Hematopoietic multipotent progenitor cell (in vitro differentiated cells): ENCODE measurements at places on chromosomes 2 and 18.

DNA sequence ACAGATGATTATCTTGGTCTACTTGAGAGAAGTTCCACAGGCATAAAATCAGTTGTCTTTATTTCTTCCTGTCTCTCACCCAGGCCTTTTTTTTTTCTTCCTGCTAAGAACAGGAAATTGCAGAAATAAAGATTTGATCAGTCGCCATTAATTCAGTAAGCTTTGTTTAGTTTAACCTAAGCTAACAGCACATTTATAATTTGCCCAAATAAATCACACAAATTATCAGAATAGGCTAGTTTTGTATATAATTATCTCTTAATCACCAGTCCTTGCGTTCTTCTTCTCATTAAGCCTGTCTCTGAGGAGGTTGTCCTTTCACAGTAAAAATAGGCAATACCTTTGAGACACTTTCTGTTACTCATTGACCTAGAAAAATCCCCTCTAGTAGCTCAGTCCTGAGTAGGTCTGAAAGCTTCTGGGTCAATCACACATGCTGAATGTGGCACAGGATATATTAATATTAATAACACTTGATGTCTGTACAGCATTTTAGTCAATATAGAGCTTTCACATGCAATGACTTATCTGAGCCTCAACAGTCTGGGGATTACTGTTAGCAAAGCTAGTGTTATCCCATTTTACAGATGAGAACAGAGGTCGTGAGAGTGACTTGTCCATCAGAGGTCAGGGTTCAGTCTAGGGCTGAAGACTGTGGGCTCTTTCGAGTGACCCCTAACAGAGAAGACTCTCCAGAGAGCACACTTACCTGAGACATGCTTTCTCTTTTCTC is 11.2 kb upstream of the STK17B start:
- DNase-seq = no peak

DNA sequence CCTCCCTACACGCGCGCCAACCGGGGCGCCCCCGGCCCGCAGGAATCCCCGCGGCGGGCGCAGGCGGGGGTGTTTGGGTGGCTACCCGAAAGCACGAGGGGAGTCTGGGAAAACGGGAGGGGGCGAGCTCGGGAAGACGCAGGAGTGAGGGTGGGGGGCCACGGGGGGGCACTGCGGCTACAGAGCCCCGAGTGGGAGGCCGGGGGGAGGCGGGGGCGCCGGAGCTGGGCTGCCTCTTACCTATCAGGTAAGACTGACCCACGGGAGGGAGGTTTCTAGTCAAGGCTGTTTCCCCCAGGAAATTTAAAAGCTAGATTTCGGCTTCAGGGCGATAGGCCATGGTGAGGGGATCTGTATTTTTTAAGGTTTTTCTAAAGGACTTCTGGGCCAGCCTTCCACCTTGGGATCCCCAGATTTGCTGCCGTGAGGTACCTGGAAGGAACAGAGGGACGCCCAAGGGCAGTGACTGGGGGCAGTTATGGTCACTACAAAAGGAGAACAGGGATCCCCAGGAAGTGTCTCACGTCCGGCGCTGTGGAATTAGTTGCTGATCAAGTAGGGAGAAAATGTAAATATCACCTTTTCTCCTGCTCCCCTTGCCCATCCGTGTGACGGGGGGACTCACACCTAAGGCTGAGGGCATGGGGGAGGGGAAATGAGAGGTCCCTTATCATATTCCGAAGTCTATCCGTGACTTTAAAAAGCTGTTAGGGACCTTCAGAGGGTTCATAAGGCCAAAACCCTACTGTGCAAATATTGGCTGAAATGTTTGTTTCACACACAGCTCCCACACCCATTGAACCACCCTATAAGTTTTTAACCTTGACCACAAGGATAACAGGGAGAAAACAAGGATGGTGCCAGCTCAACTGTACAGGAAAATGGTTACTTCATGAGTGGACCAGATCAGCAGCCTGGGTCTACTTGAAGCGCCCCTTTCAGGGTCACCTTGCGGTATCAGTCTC is 638 bp upstream of the IRS1 start:
- no peak for DNase-seq

- no peak for DNase-seq
Observed at GRCh38 chr18:58533766-58534165, 95.1 kb downstream of the ALPK2 start.

DNA sequence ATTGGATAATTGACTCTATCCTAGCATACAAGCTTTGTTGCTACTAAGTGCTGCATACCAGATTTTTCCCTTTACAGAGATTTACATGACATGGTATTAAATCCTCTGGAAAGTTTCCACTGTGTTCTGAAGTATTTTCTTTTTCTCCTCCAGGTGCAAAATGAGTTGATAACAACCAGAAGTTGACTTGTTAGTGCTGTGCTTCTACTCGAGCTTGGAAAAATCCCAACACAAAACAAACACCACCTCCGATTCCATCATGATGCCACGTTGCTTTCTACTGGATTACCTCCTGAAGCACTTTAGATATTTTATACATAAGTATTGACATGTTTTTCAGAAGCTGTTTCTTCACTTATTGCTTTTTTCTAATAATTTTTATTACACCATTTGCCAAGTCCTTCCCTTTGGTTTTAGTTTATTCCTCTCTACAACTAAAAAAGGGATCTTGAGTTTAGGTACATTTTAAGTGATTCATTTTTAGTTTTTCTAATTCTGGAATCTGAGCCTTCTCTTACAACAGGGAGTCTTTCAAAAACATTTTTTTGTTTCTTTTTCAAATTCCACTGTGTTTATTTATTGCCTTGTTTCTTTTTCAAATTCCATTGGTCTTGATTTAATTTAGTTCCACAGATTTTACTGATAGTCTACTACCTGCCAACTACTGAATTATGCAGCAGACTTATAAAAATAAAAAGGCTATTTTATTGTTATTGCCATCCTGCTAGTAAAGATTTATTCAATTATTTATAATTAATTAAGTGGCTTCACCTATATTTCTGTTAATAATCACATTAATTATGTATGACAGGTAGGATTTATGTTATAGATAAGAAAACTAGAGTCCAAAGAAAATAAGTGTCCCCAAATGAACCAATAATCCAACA is 143.4 kb downstream of the PPP1R1C start:
- DNase-seq = no peak

- DNase-seq = peak; percentile 94
Observed at GRCh38 chr2:66569321-66569851, 134.5 kb downstream of the MEIS1 start.

DNA sequence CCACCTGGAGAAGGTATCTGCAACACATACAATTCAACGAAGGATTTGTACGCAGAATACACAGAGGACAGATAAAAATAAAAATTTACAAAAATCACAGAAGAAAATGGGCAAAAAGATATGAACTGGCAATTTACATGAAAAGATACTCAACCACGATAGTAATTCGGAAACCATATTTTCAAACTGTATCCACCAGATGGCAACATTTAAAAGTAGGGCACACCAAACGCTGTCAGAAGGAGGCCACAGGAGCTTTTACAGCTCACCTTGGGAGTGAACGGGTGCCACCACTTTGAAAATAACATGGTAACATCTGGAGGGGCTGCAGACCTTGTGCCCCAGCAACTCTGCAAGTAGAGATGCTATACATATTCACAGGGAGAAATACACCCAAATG is 9.8 kb downstream of the KIF1A start:
- peak; percentile 23 for DNase-seq

GRCh38 chr2:34998741-34999140 is 1356.8 kb upstream of the CRIM1 start:
- no peak for DNase-seq

GRCh38 chr2:202337706-202338346 is 38.3 kb upstream of the BMPR2 start:
- no peak for DNase-seq

GRCh38 chr2:180539541-180539940 is 440.9 kb upstream of the UBE2E3 start:
- DNase-seq = no peak
